Left hindlimb (tissue), 1 donor: ENCODE measurements at places on chromosomes 6 and 20.

- DNase-seq, result no peak
Observed at GRCh38 chr20:41508335-41508734, 109.8 kb downstream of the CHD6 start.

DNA sequence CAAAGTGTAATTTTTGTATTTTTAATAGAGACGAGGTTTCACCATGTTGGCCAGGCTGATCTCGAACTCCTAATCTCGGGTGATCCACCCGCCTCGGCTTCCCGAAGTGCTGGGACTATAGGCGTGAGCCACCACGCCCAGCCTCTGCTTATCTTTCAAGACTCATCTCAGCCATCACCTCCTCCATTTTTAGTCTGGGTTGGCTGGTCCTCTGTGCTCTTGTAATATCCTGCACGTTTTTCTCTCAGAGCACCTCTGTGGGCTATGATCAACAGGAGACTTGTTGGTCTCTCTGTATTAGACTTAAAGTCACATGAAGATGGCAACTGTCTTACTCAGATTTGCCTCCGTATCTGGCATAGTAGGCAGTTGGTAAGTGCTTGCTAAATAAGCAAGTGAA lies 7.6 kb downstream of the NOTCH4 start:
- DNase-seq, result no peak

- DNase-seq, result no peak
Observed at GRCh38 chr20:35891375-35891774, 62.9 kb downstream of the SCAND1 start.

DNA sequence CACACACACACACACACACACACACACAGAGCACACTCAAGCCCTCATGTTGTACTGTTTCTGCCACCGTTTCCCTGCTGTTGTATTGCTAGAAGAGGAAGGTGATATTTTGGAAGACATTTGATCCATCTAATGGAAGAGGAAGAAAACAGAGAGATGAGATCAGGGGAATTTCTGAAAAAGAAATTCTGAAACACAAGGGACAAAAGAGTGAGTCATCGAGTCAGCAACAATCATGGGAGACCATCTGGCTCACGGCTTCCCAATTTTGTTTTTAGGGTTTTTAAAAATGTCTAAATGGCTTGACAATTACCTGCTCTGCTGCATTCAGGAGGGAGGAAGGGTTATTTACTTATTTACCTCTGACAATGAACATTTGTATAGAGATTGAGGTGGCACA lies 22.0 kb downstream of the SOX4 start:
- no peak for DNase-seq

- DNase-seq, result no peak
Observed at GRCh38 chr6:17813542-17813941, 106.8 kb upstream of the NUP153 start.

GRCh38 chr6:40256831-40257230 lies 322.6 kb upstream of the MOCS1 start:
- no peak for DNase-seq

DNA sequence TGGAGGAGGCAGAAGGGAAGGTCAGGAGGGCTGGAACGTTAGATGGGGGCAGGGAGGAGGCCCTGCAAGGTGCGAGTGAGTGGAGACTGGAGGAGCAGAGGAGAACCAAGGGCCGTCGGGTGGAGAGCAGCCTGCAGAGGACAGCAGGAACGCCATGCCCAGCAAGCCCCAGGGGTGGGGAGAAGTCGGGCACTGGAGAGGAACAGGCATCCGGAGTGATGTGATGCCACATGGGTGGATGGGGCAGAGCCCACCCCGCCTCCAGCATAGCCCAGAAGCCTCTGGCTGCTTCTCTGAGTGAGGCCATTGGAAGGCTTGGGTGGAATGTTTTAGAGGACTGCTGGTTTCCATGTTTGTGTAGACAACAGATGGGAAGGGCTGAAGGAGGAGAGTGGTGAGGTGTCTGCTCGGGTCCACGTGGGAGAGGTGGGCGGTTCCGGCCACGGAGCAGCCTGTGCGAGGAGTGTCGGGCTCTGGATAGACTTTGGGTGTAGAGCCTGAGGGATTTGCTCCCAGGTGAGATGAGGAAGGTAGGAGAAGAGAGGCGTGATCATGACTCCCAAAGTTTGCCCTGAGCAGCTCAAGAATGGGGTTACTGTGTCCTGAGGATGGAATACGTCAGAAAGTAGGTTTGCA lies 221.4 kb downstream of the SMOC2 start:
- DNase-seq, result no peak

DNA sequence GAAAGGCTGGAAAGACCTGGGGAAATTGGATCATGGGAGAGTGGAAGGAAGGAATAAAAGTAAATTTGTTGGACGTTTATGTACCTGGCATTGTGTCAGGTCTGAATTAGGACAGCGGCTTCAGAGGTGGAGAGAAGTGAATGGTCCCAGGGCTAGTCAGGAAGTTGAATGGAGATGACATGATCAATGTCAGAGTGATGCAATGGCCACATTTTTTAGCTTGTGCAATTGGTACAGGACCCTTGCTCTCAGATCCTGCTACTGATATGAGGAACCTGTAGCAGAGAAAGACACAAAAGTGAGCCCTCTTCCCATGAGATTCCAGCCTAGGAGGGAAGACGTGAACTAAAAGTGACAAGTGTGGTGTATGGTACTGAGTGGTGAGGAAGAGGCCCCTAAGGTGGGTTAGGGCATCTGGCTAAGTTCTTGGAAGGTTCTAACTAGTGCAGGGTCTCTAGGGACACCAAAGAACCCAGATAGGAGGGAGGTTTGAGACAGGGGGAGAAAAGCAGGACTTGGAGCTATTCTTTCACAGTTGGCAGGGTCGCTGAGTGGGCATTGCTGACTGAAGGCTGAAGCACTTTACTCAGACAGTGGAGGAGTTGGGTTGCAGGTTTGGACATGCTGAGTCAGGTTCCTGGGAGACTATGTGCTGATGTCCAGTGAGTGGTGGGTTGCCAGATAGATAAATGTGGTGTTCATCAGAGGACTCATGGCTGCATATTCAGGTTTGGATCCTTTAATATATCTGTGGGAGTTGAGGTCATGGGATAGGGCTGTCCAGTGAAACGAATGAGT lies 266.1 kb upstream of the RNF24 start:
- no peak for DNase-seq

DNA sequence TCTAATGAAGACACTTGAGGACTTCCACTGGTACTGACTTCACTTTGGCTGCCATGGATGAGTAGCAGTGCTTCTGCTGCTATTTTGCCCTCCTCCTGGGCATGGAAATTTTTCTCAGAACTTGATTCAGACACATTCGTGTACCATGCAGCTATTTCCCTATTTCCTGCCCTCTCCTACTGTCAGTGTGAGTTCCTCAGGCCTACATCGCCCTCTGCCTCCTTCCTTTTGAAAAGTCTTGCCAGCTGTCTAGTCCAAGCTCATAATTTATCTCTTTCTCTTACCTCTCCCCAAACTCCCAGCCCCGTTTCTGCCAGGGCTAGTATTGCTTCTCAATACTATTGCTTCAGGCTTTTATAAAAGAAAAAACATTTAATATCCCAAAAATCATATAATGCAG lies 470.2 kb downstream of the ADGRB3 start:
- DNase-seq, result no peak

- no peak for DNase-seq
Observed at GRCh38 chr6:155221086-155221485, 42.7 kb upstream of the CLDN20 start.

- no peak for DNase-seq
Observed at GRCh38 chr20:45913116-45913515, 1.2 kb upstream of the PLTP start.

DNA sequence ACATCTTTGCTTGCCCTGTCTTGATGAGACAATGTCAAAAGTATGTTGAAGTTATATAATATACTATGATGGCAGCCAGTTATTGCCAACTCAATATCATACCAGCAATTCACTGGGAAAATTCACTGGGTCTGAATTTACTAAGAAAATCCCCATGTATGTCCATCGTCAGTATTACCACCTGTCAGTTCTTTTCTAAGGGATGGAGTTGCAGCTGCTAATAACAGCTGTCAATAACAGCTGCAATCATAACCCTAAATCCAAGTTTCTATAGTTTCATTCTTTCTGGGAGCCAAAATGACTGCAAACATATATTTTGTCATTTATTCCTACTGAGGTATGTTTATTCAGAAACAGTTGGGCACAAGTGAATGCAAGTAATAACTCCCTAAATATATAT lies 132.6 kb upstream of the RIN2 start:
- DNase-seq, result no peak

DNA sequence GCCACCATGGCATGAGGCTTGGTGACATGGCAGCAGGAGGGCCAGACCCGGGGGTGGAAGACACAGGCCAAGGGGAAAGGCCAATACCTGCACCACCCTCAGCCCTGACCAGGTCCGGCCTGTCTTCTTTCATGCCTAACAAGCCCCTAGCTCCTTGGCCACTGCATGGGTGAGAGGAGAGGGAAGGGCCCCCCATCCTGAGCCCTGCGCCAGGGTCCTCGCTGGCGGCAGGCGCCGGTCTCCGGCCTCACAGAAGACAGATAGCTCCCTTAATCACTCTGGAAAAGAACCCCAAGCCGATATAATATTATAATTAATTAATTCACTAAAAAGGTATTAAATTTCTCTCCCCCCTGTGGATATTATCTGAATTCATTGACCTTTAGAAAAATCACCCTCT lies 41.4 kb downstream of the MDFI start:
- no peak for DNase-seq

GRCh38 chr6:13001927-13002326 lies 285.4 kb downstream of the PHACTR1 start:
- DNase-seq, result no peak

DNA sequence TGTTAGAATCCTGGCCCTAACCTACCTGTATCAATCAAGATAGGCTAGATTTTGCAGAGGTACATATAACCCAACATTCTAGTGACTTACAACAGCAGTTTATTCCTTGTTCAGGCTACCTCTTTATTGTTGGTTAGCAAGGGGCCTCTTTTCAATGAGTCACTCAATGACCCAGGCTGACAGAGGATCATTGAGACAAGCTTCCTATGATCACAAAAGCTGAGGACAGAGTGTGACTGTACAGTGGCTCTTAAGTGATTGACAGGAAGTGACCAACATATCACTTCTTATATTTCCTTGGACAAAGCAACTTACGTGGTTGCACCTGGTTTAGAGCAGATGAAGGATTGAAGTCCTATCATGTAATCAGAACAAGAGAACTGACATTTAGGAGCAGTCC lies 740.9 kb downstream of the FRK start:
- DNase-seq, result no peak

GRCh38 chr6:118387921-118388701 lies 160.0 kb upstream of the PLN start:
- no peak for DNase-seq

DNA sequence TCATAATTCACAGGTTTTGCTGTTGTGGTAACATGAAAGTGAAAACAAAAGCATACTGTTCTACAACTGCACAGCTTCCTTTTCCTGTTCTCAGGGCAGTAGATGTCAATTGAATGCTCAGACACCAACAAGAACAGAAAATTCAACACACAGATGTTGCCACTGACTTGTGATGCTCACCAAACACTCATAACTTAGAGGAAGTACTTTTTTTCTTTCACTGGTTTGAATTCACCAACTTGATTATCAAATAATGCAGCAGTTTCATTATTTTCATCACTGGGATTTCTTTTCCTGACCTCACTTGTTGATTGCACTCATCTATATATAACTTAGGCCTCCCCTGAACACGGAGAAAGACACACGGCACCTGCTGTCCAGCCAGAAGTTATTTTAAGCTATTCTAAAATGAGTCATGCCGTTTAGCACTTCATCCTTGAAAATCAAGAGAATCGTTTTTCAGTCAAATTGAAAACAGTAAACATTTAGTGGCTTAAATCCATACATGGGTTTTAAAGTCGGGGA lies 949 bp downstream of the TXLNB start:
- no peak for DNase-seq

DNA sequence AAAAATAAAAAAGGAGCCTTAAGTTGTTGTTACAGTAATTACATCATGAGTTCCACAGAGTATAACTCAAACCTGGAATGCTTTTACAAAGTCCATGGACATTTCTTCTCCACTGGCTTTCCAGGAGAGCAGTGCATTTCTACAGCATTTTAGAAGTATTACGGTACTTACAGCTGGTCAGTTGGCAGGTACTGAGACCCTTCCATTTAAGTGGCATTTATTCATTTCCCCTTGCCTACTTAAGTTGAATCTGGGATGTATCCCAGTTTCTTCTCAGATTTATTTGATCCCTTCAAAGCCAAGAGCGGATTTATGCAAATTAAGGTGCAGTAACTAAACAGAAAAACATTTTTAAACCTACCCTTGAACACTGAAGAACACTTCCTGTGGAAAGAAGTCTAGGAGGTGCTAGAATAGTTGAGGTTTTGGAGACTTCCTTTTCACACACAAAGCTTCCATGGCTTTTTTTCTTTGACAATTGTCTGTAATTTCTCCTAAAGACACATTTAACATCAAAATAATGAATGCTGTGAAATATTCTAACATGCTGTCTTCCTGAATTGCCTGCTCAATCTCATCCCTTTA lies 3.4 kb downstream of the PRDM13 start:
- no peak for DNase-seq

GRCh38 chr6:1705183-1705582 lies 95.5 kb downstream of the FOXC1 start:
- no peak for DNase-seq
